ENCODE measurements at places on chromosomes 16 and 17.

DNA sequence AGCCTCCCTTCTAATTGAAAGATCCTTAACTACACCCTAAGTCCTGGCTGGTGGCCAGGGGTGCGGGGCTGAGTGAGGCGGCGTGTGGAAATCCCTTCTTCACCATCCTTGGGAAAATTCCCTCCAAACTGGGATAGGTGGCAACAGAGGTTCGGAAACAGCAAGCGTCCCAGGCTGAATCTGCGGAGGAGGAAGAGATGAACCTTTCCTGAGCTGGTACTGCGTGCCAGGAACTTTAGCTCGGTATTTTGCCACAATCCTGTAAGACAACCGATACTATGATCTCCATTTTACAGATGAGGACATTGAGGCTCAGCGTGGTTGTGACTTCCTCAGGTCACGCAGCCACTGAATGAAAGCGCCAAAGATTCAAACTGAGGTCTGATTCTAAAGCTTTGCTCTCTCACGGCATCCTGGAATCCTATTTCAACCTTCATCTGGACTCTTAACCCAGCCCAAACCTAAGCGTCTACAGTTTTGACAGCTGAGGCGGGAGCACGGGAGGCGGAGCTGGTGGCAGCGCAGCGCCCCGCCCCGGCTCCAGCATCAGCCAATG is 583 bp upstream of the CYLD start:
- DNase-seq: no peak

DNA sequence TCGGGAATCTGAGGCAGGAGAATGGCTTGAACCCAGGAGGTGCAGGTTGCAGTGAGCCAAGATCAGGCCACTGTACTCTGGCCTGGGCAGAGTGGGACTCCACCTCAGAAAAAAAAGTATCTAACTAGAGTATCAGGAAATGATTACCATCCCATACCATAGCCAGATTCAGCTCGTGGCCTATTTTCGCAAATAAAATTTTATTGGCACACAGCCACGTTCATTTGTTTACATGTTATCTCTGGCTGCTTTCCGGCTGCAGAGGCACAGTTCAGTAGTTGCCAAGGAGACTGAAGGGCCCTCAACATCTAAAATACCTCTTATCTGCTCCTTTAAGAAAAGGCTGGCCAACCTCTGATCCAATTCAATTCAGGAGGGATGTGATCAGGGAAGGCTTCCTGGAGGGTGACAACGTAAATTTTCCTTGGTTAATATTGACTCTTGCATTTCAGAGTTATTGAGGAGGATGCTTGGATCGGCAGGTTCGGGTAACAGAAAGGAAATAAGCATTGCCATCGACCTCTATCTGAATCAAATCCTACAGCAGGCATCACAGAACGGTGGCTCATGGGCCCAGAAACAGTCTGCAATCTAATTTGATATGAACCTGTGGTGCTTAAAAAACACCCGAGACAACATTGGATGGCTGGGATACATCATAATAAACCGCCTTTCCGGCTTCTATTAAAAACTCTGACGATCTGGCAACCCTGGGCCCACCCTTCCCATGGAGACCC is 73.8 kb downstream of the XYLT1 start:
- DNase-seq: no peak

DNA sequence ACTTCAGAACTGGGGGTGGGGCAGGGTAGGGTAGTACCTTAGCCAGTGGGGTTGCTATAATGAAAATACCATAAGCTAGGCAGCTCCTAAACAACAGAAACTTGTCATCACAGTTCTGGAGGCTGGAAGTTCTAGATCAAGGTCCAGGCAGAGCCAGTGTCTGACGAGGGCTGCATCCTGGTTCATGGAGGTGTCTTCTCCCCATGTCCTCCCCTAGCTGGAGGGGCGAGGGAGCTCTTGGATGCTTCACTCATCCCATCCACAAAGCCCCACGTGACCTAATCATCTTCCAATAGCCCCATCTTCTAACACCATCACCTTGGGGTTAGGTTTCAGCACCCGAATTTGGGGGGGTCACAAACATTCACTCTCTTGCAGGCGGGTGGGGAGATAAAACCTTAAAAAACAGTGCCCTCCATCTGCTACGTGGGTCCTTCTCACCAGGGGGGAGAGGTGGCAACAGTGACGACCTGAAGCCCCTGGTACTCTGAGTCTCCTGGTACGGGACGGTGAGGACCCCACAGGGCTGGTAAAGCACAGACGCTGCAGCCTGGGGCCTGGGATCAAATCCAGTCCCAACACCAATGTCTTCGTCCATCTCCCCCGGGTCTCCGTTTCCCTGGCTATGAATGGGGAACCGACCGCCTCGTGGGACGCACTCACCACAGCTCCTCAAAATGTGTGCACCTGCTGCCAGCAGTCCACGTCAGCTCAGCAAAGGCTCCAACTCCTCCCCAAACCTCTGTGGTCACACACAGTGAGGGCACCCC is 22.8 kb downstream of the RAB40B start:
- DNase-seq: no peak

- DNase-seq: no peak
These were observed 2.2 kb upstream of the PDP2 start for GRCh38 chr16:66878067-66878466.

DNA sequence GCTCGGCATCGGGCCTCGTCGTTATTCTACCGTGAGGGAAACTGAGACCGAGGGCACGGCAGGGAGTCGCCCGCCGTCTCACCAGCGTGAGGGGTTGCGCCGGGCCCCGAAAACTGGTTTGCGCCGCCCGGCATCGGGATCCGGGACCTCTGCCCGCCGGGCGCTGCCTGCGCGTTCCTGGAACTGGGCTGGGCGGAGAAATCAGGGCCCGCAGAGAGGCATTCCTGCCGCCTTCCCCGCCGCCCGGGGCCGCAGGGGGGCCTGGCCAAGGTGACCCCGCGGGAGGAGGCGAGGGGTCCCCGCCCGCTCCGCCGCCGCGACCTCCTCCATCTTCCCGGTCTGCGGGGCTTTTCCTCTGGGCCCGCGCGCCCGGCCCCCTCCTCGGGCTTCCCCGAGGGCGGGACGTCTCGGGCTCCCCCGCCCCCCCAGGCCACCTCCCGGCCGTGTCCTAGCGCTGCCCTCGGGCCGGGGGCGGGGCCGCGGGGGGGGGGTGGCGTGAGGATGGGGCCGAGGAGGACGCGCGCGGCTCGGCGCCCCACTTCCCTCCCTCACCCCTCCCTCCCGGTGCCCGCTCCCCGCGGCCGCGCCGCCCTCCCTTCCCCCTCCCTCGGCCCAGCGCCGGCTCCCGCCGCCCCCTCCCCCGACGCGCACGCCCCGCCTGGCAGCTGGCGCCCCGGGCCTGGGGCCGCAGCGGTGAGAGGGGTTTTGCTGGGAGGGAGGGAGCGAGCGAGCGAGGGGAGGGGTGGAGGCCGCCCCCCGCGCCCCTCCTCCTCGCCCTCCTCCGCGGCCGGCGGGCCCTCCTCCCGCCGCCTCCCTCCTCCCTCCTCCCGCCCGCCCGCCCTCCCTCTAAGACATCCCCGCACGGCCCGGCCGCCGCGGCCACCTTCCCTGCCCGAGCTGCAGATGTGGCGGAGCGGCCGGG is at the start of gene GLIS2:
Gene GLIS2, plus strand, starts transcription at position 882 of the 922 bp plus-strand sequence. CDS start 16,214 bp downstream, outside the sequence.
- peak; percentile 55 for DNase-seq

- no peak for DNase-seq
These were observed 16.8 kb downstream of the HIC1 start for GRCh38 chr17:2071455-2072281.

GRCh38 chr17:64984851-64985521 is 65.7 kb upstream of the LRRC37A3 start:
- DNase-seq: no peak

- DNase-seq: no peak
These were observed 1.3 kb upstream of the ST3GAL2 start for GRCh38 chr16:70440009-70440692.

- peak; percentile 78 for DNase-seq
These were observed 708.0 kb upstream of the SOX9 start for GRCh38 chr17:71412803-71413202.

DNA sequence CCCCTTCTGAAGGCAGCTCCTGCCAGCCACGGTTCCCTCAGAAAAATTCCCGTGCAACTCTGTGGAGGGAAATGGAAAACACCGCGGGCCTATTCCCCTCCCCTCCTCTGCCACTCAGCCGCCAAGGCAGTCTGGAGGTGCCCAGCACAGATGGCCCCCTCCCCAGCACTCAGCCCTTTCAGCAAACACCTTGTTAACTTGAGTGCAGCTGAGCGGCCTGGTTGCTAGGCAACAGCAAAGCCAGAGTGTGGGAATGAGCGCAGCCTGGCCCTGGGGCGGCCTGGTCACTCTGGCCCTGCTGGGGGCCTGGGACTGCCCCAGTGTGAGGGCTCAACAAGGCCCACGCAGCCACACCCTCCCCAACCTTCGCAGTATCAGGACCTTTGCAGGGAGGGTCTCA is 32.8 kb downstream of the CACNA1G start:
- DNase-seq: no peak

- DNase-seq: no peak
These were observed 2.3 kb downstream of the ARL4D start for GRCh38 chr17:43400943-43401717.

Measured in fibroblast of skin of left biceps (primary cell).